ENCODE measurements at places on chromosomes 12 and 14. TPM values are rescaled to one million over a fixed set of nuclear protein-coding genes. Genes with fewer than 3 reads are reported as not detected.

Gene AQP2
- total RNA-seq, result not detected

Gene SRSF5
- 386 TPM for total RNA-seq

GRCh38 chr14:101888182-101888581 lies 76.2 kb upstream of the DYNC1H1 start:
- no peak for DNase-seq
- H3K27ac ChIP-seq, result no peak overlapping the region
- no peak overlapping the region for H3K4me3 ChIP-seq
- H3K4me1 ChIP-seq, result no peaks in the 10 kb centered on the region

DNA sequence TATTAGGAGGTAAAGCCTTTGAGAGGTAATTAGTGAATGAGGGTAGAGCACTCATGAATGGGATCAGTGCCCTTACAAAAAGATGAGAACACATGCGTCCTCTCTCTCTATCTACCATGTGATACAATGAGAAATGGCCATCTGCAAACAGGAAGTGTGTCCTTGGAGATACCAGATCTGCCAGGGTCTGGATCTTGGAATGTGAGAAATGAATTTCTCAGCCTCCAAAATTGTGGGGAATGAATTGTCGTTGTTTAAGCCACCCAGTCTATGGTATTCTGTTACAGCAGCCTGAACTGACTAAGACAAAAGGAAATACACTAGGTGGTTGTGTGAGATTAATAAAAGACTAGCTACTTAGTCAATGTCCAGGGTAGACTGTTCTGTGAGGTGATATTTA lies 366.6 kb downstream of the NELL2 start:
- no peaks in the 10 kb centered on the region for H3K27me3 ChIP-seq
- H3K27ac ChIP-seq, result no peak overlapping the region
- no peaks in the 10 kb centered on the region for H3K4me1 ChIP-seq
- no peak overlapping the region for H3K4me3 ChIP-seq
- no peaks in the 10 kb centered on the region for H3K36me3 ChIP-seq
- no peak for DNase-seq

DNA sequence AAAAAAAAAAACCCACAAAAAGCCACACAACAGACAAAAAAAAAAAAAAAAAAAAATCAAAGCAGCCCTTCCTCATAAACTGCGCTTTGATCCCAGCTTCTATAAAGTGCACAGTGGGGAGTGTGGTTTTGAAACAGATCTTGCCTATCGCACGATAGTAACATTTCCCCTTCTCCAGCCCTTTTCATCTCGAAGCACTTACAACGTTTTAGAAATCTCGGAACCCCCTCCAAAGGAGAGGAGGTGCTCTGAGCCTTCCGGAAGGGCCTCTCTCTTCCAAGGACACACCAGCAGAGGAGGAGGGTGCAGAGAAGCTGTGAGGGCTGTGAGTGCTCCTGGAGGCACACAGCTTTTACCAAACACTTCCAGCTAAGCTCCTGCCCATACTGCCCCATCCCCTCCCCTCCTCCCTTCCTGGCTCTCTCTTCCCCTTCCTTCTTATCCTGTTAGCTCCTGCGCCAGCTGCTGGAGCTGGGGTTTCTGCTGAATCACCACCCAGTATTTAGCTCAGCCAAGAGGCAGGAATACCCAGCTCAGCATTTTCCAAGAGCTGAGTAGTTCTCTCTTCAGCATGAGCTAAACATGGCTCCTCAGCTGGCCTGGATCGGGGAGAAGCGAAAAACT lies 28.4 kb downstream of the SLC7A8 start:
- peak overlapping the region; percentile 2 for H3K4me3 ChIP-seq
- DNase-seq, result peak; percentile 83
- no peaks in the 10 kb centered on the region for H3K27me3 ChIP-seq
- peak overlapping the region; percentile 96 for H3K27ac ChIP-seq

All from uterus (tissue), 4 donors.